ENCODE measurements at places on chromosomes 2 and 18. TPM values are rescaled to one million over a fixed set of nuclear protein-coding genes. Genes with fewer than 3 reads are reported as not detected.

Gene PSMA8
- not detected for total RNA-seq

Gene CD8B2
- total RNA-seq: not detected

Gene SERPINB12
- total RNA-seq: not detected

Gene NR4A2
- total RNA-seq: 2.3 TPM

Gene STARD6
- not detected for total RNA-seq

Gene OXER1
- total RNA-seq: not detected

Gene IL1R1
- 5.0 TPM for total RNA-seq

Gene HOXD11
- not detected for total RNA-seq

Gene PRSS56
- total RNA-seq: not detected

Gene XRCC5
- total RNA-seq: 275 TPM

Gene HNRNPA3
- 290 TPM for total RNA-seq

Gene TDRD15
- total RNA-seq: 1.9 TPM

Gene ZNF396
- total RNA-seq: 2.0 TPM

Gene ASB18
- total RNA-seq: not detected

Gene HMSD
- not detected for total RNA-seq

Gene MAB21L4
- total RNA-seq: 68.8 TPM

Gene NOL4
- not detected for total RNA-seq

Gene ABI2
- 54.3 TPM for total RNA-seq

Gene RSAD2
- not detected for total RNA-seq

Gene NFU1
- total RNA-seq: 35.1 TPM

Gene EVX2
- not detected for total RNA-seq

Gene VWA3B
- total RNA-seq: not detected

Gene ABHD1
- total RNA-seq: not detected

Gene CFAP221
- total RNA-seq: not detected

Gene COL6A3
- 0.57 TPM for total RNA-seq

Gene CFC1
- not detected for total RNA-seq

Gene TBR1
- total RNA-seq: not detected

Gene MCM6
- total RNA-seq: 33.1 TPM

Gene GTF2A1L
- not detected for total RNA-seq

Gene SEC11C
- total RNA-seq: 15.8 TPM

Gene SNORC
- 20.0 TPM for total RNA-seq
